ENCODE measurements at places on chromosomes 7 and 10.

- no peak for DNase-seq
Observed at GRCh38 chr10:75145590-75145989, 34.1 kb downstream of the SAMD8 start.

DNA sequence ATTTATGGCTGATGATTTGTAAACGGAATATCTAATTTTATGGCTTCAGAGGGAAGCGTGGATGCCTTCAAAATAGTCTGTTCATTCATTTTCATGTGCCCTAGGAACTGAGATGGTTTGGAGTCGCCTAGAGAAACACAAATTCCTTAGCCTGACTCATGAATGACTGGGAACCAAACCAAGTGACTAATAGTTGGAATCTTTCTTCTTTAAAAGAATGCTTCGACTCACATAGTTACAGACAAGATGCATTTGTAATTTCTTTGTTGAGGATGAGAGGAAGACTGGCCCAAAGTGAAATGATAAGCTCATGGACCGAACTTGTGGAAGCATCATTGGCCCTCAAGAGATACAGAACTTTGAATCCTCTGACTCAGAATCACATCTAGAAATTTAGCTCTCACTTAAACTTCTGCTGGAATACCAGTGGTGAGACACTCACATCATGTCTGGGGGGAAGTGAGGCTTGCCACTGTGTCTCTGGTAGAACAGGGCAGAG lies 1107.2 kb downstream of the NRG3 start:
- DNase-seq = no peak

DNA sequence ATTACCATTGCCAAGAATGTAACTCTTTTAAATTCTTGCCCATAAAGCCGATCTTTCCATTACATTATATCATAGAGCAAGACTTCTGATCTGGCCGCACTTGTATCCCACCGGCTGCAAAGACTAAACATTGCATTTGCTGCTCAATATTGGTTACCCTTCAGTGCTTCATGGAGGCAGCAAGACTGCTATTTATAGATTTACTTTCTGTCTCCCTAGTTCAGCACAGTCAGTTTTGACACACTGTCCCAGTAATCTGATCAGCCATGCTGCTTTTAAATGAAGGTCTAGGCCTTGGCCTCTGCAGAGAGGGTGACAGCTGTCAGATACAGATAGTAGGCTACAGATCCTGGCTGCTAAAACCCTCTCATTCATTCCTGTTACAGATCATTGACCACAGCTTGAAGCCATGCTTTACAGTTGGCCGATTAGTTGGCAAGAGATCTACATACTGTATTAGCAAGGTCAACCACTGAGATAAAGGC lies 562.6 kb upstream of the GALNT17 start:
- DNase-seq = no peak

- DNase-seq = no peak
Observed at GRCh38 chr7:138258197-138258559, 181.9 kb downstream of the AKR1D1 start.

GRCh38 chr10:21602313-21602712 lies 68.3 kb downstream of the MLLT10 start:
- no peak for DNase-seq

GRCh38 chr7:137768366-137768765 lies 78.4 kb downstream of the DGKI start:
- no peak for DNase-seq

DNA sequence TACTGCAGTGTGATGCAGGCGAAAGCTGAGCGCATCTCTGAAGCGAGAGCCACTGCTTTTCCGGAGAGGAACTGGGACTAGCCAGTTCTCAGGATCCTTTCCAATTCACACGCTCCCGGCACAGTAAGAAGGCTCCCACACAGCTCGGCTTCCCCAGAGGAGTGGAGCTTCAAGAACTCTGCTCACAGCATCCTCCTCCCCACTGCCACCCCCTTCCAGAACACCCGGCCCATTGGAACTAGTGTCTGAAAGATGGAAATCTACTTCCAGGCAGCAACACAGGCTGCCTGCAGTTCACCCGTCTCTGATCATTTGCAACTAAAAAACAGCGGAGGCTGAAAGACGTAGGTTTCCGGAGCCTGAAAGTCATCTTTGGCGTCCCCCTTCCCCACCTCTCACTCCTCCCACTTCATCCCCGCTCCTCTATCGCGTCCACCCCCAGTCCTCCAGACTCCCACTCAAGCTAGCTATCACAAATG lies at the start of gene DGKB:
Gene DGKB (minus strand): TSS at position 163 of the 479 bp plus-strand sequence.
- DNase-seq = no peak

- no peak for DNase-seq
Observed at GRCh38 chr10:69904533-69904932, 102.8 kb downstream of the COL13A1 start.

- no peak for DNase-seq
Observed at GRCh38 chr7:152751449-152752141, 8.0 kb upstream of the ACTR3B start.

GRCh38 chr10:48804740-48805182 lies 120.1 kb downstream of the WDFY4 start:
- DNase-seq = peak; percentile 50

GRCh38 chr10:34791228-34791627 lies 23.9 kb downstream of the PARD3 start:
- no peak for DNase-seq

DNA sequence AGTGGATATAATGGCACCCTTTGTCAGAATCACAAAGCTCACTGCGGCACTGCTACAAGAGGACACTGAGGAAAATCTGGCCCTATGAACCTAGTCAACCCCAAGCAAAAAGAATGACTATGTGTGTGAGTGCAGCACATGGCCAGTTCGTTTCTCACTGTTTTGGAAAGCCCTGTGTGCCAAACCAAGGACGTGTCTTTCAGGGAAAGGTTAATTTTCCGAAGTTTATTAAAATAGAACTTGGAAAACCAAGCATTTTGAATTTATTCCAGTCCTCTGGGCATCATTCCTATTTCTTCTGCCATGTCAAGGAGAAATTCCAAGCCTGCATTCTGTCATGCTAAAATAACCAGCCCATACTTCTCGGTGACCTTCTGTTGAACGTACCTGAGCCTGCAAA lies 471.8 kb downstream of the PLXDC2 start:
- no peak for DNase-seq

- no peak for DNase-seq
Observed at GRCh38 chr7:117785431-117785830, 87.8 kb downstream of the CTTNBP2 start.

- no peak for DNase-seq
Observed at GRCh38 chr7:42479816-42480633, 243.0 kb upstream of the GLI3 start.

GRCh38 chr7:93036807-93037206 lies 81.0 kb downstream of the SAMD9 start:
- peak; percentile 68 for DNase-seq

DNA sequence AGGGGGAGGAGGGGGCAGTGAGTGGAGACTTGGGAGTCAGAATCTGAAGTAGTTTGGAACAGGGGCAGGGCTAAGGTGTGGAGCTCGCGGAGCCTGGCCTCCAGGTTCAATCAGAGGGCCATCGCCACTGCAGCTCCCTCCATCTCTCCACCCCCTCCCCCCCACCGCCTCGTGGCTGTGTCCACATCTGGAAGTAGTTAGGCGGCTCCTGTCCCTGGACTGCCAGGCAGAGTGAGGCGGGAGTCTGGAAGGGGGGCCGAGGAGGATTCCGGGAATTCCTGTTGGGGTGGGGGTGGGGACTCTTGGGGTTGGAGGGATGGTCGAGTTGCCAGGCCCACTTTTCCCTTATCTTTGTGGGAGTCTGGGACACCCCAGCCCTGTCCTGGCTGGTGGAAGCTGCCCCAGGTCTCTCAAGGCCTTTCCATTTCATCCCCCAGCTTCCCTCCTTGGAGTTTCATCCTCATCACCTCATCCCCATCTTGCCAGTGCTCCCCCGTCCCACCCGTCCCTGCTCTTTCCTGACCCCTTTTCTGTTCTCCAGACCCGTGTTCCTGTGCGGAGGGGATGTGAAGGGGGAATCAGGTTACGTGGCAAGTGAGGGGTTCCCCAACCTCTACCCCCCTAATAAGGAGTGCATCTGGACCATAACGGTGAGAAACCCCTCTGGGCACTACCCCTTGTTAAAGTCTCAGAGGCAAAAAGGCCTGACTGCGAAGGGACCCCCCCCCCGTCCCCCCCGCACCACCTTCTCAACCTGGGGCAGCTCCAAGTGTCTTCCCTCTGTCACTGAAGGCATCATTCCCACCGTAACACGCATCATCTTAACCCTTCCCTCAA lies 944 bp downstream of the PCOLCE start:
- DNase-seq = no peak

DNA sequence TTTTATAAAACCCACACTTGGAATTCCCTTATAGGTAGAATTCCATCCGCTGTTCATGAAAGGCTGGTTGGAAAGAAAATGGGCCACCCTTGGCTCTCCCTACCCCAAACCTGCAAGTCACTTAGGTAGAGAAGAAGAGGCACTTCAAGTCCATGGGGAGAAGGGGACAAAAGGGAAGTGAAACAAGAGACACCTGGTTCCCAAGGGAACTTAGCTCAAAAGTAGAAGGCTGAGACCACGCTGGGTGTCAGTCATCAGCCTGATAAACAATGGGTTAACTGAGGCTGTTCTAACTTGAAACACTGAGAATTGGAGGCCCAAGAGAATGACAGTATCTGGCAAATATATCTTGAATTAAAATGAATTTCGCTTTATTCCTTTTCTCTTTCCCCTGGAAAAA lies 330.8 kb upstream of the NFE2L3 start:
- peak; percentile 6 for DNase-seq

- DNase-seq = no peak
Observed at GRCh38 chr7:139823959-139824521, 5.0 kb upstream of the TBXAS1 start.

- DNase-seq = no peak
Observed at GRCh38 chr7:153567426-153567825, 484.8 kb upstream of the DPP6 start.

DNA sequence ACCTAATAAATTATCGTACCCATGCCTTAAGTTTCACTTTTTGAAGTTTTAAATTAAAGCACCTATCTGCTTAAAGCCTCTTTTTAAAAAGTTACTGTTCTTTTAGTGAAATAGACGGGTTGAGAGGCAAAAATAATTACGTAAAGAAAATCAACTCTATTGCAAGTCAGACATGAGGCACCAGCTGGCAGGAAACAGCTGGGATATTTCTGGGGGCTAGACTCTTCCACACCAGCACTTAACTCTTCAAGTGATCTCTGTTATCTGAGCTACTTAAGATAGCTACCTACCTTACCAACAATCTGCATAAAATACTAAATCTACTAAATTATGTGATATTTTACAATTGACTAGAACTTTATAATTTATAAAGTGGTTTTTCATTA lies 35.8 kb downstream of the GBF1 start:
- no peak for DNase-seq

DNA sequence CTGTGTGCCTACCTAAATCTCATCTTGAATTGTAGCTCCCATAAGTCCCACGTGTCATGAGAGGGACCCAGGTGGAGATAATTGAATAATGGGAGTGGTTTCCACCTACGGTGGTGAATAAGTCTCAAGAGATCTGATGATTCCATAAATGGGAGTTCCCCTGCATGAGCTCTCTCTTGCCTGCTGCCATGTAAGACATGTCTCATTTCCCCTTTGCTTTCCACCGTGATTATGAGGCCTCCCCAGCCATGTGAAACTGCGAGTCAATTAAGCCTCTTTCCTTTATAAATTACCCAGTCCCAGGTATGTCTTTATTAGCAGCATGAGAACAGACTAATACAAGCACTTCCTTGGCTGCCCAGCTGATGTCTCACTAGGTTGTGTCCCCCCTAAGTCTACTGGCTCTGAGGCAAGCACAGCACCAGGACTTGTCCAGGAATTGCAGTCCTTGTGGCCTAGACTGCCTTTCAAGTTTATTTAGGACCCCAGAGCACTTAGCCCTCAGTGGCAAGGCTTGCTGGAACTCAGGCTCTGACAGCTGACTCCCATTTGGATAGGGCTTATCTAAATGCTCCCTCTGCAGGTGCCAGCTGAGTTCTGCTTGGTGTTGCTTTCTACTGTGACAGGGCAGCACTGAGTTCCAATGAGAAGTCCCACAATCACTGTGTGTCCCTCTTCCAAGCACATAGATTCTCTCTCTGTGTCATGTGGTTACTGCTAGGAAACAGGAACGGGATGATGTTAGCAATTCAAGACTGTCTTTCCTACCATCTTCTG lies 59.0 kb upstream of the TAS2R16 start:
- DNase-seq = no peak

- no peak for DNase-seq
Observed at GRCh38 chr10:35575640-35576039, 29.5 kb upstream of the GJD4 start.

DNA sequence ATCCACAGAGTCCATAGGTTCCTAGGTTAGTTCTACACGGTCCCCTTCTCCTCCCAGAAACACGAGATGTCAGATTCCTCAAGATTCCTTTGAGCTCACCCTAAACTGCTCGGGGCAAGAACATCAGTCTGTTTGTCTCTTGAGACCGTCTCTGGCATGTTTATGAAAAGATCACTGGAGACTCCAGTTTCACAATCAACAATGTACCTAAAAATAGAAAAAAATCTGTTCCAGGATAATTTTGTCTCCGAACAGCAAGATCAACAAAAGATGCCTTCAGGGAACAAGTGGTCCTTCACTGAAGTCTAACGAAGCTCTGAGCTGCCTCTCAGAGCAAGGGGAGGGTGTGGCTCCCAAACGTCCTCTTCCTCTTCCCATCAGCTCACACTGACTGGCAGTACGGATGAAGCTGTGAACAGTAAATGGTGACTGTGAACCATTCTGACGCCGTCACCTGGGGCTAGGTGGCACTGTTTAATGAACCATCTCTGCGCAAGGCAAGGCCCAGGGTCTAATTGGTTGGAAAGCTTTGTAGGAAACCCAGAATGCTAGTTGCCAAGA lies 156.2 kb upstream of the LYZL1 start:
- DNase-seq = no peak

GRCh38 chr7:37251222-37251621 lies 197.4 kb downstream of the ELMO1 start:
- no peak for DNase-seq

- no peak for DNase-seq
Observed at GRCh38 chr10:112361951-112362751, 11.8 kb upstream of the ACSL5 start.

DNA sequence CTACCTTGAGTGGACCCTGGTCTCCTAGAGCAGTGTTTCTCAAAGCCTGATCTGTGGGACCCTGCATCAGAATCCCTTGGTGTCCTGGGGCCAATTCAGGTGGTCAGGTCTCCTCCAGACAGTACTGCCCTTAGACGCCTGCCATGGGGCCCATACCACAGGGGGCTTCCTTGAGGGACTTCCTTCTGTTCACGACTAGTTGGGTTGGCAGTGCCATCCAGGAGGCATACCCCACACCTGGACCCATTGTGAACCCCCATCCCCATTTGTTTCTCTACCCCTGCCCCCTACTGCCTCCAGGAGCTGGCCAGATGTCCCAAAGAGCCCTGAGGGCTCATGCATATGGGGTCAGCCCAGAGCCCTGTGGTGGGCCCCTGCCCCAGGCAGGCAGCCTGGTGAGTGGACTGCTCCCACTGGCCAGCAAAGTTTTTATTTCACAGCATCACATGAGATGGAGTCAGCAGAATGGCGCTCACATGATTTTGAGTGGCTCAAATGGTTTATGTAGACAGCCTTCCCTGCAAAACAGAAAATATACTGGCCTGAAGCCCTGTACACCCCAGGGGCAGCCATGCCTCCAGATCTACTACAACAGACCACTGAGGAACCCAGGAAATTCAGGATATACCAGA lies 259.9 kb upstream of the ZMIZ1 start:
- DNase-seq = no peak
